ENCODE measurements at places on chromosomes 5 and 9.
A peak's percentile ranks its signal among the peaks of the same experiment; 100 is the strongest.

GRCh38 chr5:176596689-176597416 lies 13.1 kb downstream of the GPRIN1 start:
- DNase-seq, result peak; percentile 25

- peak; percentile 9 for DNase-seq
Measured at GRCh38 chr5:146426853-146427618, 20.1 kb upstream of the TCERG1 start.

- DNase-seq, result no peak
Measured at GRCh38 chr5:166165596-166165995, 2125.8 kb upstream of the WWC1 start.

- DNase-seq, result no peak
Measured at GRCh38 chr5:7330256-7330655, 65.7 kb upstream of the ADCY2 start.

DNA sequence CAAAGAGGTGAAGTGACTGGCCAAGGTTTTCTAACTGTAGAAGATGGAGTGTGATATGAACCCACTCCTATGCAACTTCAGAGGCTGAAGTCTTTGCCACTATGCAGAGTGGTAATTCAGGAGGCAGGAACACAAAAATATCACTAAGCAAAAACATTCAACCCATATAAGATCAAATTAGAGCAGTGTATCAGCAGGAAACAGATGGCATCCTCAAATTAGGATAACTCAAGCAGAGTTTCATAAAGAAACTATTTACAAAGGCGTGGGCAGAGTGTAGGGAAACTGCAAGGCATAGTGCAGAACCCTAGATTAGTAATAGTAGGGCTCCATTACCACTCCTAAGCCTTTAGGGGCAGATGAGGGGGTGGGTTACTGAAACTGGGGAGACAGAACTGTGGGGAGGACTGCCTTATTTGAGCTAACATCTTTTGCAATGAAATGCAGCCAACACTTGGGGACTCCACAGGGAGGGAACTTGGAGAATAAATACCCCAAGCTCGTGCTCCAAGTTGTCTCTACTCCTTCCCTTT lies 72.2 kb downstream of the PTTG1 start:
- DNase-seq, result no peak

- no peak for DNase-seq
Measured at GRCh38 chr9:84781931-84782866, 112.7 kb downstream of the NTRK2 start.

DNA sequence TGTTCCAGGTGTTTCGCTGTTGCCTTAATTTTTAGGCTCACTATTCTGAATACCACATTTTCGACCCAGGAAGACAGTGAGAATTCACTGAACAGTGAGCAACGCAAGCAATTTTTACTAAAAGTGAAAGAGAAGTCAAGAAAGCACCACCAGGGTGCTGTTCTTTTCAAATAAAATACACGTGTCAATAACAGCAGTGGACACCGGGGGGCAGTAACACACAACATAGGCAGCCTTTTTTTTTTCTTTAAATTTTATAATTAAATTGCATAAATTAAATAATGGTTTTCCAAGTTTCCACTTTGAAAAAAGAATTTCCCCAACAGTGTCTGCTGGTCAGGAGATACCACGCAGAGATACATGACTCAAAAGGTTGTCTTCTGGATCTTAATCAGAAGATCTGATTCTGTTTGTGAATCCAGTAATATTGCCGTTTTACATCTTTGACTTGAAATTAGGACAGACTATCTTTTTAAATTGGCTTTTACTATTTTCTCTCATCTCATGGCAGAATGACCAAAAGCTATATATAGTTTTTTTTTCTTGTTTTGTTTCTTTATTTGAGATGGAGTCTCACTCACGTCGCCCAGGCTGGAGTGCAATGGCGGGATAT lies 47.1 kb upstream of the SH3GL2 start:
- DNase-seq, result no peak

DNA sequence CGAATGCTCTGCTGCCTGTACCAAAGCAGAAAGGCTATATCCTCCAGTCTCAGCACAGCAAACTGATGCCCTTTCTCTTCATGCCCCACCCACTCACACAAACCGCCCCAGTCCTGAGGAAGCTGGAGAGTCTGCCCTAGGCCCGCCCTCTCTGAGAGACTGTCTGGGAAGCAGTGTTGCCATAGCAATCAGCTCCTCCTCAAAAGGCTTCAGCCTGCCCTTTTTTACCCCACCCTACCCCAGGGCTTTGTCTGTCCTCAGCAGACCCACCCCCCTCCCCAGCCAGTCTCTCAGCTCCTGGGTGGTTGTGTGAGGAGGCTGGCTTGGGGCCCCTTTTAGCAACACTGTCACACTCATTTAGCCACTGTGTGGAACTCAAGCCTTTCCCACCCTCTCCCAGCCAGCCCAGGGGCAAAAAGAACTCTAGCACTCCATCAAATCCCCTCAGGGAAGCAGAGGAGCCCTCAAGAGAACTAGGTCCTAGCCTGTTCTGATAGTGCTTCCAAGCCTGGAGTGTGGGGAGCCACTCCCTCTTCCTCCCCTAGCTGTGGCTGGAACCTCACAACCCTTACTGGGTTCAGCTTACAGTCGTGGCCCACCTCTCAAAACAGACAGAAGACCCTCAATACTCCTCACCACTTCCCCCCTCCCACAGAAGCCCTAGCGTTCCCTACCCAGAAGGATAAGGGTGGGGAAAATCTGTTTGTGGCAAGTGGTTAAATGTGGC lies 1.4 kb downstream of the ATOSB start:
- DNase-seq, result peak; percentile 99

GRCh38 chr9:34896112-34896511 lies 62.0 kb upstream of the PHF24 start:
- no peak for DNase-seq

- DNase-seq, result no peak
Measured at GRCh38 chr5:108545301-108545700, 163.4 kb upstream of the FBXL17 start.

- no peak for DNase-seq
Measured at GRCh38 chr5:157747766-157748700, 4.5 kb downstream of the LSM11 start.

DNA sequence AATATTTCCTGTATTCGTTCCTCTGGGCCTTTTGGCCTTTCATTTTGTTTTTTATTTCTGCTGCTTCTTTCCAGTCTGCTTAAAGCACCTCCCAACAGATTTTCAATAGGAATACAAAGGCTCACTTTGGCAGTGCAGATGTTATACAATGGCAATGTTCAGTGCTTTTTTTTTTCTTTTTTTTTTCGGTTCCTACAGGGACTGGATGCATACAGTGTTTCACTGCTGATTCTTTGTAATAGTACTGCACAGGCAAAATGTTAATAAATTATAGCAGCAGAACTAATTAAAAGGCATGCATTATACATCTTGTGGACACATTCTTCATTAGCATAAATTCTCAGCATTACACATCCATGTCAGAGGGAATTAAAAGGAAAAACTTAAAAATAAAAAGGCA lies 356.6 kb upstream of the C9orf72 start:
- no peak for DNase-seq

GRCh38 chr5:104266161-104266560 lies 703.6 kb upstream of the NUDT12 start:
- DNase-seq, result no peak

DNA sequence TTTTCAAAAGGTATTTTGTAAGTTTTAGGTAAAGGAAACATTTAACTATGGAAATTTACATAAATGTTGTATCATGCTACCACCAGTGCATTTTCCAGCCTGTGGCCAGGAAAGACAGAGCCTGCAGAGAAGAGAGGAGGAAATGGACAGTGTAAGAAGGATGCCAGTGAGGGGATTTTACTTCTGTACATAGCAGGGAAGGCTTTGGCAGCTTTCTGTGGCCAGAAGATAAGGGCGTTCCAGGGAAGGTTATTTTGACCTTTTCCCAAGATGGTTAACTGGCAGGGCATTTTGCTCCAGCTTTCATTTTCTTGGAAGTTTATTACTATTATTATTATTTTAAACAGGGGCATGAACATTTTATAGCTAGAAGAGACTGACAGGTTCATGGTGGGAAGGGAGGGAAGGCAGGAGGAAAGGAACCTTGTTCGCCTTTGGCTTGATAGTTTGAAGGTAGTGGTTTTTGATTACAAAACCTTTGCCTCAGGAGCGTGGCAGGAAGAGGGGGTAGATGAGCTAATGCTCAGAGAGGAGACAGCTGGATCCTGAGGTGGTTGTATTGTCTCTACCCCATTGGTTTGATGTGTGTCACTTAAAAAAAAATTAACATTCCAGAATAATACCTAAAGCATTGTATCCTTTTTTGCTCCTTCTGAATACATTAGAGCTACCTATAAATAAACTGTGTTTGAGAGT lies 4.1 kb downstream of the ISOC1 start:
- DNase-seq, result no peak

DNA sequence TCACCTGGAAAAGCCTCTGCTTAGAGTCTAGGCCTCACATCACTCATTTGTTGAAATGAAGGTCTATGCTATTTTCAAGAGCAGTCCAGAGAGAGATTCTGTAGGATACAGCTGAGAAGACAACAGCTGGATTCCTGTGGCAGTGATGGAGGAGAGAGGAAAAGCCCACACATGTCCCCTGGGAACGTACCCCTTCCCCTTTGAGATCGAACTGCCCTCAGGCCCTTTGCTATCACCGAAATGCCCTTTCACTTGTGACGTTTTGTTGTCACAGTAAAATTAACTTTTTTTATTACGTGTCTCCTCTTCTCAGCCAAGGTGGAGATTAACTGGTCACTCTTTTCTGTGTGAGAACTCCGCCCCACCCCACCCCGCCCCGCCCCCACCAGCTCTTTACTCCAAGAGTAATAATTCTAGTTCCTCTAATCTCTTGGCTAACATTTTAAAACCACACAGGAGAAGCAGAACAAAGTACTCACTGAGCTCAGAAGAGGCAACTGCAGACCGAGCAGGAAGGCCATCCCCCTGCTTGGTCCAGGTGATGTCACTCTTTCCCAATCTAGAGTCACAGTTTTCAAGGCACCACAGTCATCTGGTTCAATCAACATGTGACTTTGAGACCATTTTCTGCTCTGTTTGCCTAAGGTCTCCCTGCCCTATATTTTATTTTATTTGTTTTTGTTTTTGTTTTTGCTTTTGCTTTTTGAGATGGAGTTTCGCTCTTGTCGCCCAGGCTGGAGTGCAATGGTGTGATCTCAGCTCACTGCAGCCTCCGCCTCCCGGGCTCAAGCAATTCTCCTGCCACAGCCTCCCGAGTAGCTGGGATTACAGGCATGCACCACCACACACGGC lies 105.6 kb downstream of the SUSD1 start:
- peak; percentile 73 for DNase-seq

- DNase-seq, result no peak
Measured at GRCh38 chr5:57690724-57691123, 208.1 kb upstream of the ACTBL2 start.

- no peak for DNase-seq
Measured at GRCh38 chr5:69136293-69136692, 30.7 kb upstream of the CCNB1 start.

GRCh38 chr9:132031467-132032237 lies 48.0 kb downstream of the MED27 start:
- no peak for DNase-seq

- no peak for DNase-seq
Measured at GRCh38 chr5:78607864-78608263, 40.7 kb downstream of the LHFPL2 start.

GRCh38 chr9:9499546-9499945 lies 1113.3 kb downstream of the PTPRD start:
- DNase-seq, result no peak

DNA sequence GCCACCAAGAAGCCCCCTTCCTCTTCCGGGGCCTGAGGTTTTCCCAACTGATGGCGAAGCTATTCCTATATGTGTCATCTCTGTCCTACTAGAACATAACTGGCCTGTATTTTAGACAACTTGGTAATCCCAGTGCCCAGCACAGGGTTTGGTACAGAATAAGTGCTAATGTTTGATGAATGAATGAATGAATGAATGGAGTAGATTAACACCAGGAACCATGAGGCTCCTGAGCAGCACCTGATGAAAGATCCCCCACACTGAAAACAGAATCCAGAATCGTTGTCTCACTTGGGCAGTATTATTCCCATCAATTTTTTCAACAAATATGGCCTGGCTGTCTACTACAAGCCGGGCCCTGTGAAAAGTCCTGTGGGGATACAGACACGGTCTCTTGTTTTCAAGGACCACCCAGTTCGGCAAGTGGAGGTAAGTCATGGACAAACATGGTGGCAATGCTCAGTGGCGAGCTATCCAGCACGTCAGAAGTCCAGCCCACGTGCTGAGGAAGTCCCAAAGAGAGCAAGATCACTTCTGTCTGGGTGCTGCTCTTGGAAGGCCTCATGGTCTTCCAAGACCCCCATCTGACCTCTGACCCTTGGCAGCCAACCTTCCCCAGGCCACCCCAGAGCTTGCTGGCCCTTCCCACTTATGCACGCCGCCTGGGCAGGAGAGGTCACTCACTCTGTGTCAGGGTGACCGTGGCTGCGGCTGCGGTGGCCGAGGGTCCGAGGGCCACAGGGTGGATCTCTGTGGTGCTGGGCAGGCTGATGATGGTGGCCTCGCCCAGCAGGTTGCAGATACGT lies 1.0 kb downstream of the NAIF1 start:
- DNase-seq, result no peak

DNA sequence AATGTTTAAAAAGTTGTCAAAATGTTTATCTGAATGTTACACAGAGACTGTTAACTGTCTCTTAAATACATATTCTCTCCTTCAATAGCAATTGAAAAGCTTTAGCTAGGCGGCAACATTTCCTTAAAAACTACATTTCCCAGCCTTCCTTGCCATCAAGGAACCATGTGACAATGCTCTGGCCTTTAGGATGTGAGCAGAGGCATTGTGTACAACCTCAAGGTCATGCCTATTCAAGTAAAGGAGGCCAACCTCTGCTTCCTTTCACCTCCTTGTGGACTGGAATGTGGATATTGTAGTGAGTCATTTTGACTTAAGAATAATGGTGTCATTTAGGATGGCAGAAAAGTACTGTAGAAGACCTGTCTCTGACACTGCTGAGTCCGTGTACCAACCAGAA lies 23.7 kb upstream of the MROH2B start:
- DNase-seq, result no peak

- DNase-seq, result peak; percentile 63
Measured at GRCh38 chr5:56985936-56986625, 34.2 kb upstream of the MIER3 start.

Measured in CD14-positive monocyte (primary cell).